ENCODE measurements at places on chromosomes 5 and 9. TPM values are rescaled to one million over a fixed set of nuclear protein-coding genes. Genes with fewer than 3 reads are reported as not detected.

LEAP2 gene
- not detected for total RNA-seq

DNA sequence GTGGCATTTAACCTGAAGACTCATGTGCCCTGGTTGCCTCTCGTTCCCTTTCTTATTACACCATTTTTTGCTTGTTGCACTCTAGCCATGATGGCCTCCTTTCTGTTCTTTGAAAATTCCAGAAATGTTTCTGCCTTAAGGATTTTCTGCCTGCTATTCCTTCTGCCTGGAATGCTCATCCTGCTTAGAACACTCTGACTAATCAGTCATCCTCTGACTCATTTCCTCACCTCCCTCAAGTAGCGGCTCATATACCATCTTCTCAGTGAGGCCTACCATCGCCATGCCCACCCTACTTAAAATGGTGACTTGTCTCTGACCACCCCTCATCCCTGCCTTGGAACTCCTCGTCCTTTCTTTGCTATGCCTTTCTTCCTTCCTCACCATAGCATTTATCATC is 68.8 kb downstream of the KIF4B start:
- DNase-seq: no peak

PPIC gene
- total RNA-seq: 37.6 TPM

PLCXD3 gene
- 5.9 TPM for total RNA-seq

DNA sequence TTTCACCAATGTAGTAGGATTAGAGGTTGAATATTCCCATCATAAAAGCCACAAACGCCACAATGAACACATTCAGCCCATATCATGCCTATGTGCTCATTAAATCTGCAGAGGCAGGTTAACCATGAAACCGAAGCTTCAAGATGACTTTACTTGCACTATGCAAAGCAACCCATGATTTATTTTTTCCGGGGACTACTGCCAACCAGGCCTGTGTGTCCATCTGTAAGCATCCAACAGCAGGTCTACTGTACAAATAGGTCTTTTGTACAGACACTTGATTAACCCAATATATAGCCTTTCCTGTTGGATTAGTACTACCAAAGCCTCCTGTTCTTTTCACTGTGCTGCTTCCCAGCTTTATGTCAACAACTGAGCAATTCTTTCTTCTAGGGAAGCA is 104.9 kb upstream of the CDH10 start:
- no peak for DNase-seq

- no peak for DNase-seq
Observed at GRCh38 chr5:124922255-124922975, 176.0 kb upstream of the ZNF608 start.

- DNase-seq: no peak
Observed at GRCh38 chr9:131525643-131526565, 5.2 kb downstream of the UCK1 start.
